ENCODE measurements at places on chromosomes 5 and 9.

GRCh38 chr9:35357116-35357515 lies 132.8 kb upstream of the RUSC2 start:
- no peak for DNase-seq

- DNase-seq: no peak
Measured at GRCh38 chr5:126641387-126641786, 40.6 kb downstream of the PHAX start.

GRCh38 chr9:69023650-69024049 lies 9.7 kb upstream of the PRKACG start:
- no peak for DNase-seq

DNA sequence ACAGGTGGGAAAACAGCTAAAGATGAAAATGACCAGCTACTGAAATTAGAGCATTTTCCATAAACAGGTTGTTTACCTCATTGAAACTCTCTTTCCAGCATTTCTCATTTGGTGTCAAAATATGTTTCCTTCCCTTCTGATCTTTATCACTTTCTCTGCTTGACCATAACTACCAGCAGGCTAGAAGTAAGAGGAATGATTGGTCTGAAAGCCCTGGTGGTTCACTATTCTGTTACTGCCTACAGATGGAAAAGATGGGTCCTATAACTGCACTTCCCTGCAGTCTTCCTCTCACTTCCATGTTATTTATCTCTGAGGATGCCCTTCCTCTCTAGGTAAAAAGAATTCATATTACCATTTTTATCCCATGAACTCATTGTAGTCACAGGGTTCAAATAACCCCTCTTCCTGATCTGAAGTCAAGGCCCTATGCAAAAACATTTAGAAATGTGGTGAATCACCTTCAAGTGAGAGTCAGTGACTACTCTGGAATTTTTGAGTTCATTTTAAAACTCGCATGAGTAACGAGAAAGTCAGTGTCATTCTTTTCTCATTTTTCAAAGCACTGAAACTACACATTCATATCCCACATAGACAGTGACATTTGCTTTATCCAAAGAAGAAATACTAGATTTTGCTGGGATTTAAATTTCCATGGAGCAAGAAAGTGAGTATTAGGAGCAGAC lies 51.7 kb downstream of the ZNF474 start:
- no peak for DNase-seq

DNA sequence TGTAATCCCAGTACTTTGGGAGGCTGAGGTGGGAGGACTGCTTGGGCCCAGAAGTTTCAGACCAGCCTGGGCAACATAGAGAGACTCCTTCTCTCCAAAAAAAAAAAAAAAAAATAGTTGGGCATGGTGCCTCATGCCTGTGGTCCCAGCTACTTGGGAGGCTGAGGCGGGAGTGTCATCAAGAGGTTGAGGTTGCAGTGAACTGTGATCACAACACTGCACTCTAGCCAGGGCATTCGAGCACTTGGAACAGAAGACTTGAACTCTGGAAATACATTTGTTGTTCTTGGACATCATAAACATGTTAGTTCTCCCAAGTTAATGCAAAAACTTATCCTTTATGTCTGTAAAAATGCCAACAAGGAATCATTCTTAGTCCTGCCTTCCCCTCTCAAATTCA lies 29.6 kb downstream of the EHMT1 start:
- no peak for DNase-seq

All from D341Med (cell line).